ENCODE measurements at places on chromosomes 13 and 19.

DNA sequence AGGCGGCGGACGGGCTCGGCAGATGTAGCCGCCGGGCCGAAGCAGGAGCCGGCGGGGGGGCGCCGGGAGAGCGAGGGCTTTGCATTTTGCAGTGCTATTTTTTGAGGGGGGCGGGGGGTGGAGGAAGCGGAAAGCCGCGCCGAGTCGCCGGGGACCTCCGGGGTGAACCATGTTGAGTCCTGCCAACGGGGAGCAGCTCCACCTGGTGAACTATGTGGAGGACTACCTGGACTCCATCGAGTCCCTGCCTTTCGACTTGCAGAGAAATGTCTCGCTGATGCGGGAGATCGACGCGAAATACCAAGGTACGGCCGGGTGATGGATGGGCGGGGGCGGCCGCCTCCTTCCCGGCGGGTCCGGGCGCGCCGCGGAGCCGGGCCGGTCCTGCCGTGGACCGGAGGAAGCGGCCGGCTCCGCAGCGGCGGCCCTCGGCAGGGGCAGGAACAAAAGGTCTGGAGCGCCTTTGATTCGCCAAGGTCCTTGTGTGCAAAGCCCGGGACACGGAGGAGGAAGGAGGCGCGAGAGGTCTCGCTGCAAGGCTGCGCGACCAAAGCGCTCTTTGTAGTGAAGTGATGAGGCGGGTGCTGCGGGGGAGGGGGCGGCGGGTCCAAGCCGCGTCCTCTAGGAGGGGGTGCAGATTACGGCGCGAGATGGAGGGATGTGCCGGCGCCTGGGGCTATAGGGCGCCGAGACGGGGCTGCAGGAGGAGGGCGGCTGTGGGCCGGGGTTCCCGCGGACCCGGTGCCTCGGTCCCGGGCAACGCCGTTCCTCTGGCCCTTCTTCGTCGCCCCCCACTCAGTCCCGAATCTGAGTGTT lies 689 bp downstream of the ING1 start:
- peak; percentile 42 for DNase-seq

GRCh38 chr13:109384491-109385241 lies 401.7 kb downstream of the IRS2 start:
- DNase-seq, result peak; percentile 18

- no peak for DNase-seq
Observed at GRCh38 chr13:76647550-76647949, 238.7 kb downstream of the KCTD12 start.

DNA sequence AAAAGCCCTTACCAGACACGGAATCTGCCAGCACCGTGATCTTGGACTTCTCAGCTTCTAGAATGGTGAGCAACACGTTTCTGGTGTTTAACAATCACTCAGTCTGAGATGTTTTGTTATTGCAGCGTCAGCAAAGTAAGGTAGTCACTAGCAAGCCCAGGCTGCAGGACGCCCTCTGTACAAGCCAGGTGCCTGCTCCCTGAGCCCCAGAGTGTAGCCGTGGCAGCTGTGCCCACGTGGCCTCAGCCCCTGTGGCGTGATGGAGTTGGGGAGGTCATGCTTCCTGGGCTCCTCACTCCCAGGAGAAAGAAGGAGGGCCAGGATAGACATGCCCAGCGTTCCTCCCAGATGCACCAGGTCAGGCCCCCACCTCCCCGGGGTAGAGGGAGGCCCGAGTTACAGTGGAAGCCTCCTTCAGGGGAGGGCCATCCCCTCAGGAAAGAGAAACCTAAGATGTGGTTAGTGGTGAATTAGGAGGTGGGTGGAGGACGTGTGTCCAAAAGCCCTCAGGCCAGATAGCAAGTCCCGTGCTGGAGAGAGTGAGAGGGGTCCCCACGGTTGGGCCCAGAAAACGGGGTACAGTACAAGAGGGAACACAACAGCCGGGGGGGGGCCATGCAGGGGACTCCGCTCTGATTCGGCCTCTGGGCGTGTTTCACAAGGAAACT lies 169.6 kb upstream of the SOX1 start:
- DNase-seq, result no peak

- DNase-seq, result no peak
Observed at GRCh38 chr19:46606019-46606418, 4.9 kb downstream of the CALM3 start.

Data from Daoy (cell line).